ENCODE measurements at places on chromosomes 6 and 20.

DNA sequence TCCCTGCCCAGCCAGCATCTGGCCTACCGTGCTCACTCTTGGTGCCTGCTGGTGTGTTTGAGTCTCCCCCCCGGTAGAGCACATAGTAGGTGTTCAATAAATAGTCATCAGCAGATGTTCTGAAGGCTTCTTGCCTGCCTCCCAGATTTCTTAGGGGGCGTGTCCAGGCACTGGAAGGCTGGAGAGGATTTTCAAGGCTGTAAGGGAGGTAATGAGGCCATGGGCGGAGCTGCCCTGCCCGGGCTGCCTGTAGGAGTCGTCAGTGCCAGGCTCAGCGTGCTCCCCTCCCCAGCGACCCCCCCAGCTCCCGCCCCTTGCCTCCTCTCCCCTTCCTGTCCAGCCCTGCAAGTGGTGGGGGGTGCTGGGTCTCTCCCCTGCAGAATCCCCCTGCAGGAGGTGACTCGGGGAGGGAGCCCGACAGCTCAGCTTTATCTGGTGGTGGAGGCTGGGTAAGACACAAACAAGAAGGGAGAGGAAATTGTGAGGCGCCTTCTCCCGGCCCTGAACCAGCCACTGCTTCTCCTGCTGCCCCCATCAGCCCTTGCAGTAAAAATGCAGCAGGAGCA is 55.9 kb downstream of the BCAS4 start:
- no peak for DNase-seq

DNA sequence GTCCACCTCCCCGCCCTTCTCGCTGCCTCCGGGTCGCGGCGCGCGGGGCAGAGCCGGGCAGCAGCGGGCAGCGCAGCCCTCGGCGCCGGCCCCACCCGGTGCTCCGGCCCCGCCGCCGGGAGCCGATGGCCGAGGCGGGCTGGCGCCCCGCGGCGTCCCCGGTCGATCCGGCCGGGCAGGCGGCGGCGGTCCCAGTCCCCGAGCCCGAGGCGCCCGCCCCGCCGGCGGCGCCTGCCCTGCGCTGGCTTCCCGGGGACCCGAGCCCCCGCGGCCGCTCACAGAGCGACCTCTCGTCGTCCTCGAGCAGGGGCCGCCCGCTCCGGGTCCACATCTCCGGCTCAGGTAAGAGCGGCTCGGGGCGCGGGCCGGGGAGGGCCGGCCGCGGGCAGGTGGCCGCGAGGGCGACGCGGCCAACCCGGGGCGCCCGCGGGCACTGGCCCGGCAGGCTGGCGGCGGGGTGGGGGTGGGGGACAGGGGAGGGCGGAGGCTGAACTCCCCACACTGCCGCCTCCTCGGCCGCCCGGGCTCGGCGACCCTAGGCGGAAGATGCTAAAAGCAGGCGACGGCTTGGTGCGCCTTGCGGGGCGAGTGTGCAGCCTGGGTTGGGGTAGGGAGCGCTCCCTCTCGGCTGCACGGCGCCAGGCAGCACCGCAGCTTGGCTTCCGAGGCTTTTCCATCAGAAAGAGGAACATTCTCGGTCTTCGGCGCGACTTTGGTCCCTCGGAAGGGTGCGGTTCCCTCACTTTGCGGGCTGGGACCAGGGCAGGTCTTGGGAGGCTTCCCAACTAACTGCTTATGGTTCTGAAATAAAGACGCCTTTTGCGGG is 25.6 kb upstream of the FUCA2 start:
- peak; percentile 36 for DNase-seq

DNA sequence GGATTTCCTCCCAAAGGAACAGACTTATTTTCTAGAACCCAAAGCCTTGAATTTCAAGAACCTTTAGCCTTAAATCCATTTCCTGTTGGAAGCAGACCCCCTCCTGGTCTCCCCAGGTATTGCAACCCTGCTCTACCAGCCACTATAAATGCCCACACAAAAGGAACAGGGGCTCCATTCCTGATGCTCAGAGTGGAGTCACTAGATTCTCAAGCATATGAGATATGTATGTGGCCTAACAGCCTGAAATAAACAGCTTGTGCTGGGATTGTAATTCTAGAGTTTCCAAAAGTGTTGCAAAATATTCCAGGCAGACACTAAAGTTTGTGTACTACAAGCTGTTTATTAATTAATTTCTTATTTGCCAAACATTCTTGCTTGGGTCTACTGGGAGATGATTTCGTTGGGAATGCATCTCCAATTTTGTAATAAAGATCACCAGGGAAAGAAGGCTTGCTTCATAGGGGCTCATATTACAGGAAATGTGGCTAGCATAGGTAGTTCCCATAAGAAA is 44.8 kb downstream of the RIPOR3 start:
- DNase-seq: no peak

GRCh38 chr20:16451982-16452381 is 121.3 kb downstream of the KIF16B start:
- DNase-seq: no peak

- no peak for DNase-seq
Measured at GRCh38 chr6:110617057-110617456, 140.6 kb upstream of the SLC22A16 start.

All from stimulated activated CD8-positive, alpha-beta memory T cell treated with anti-CD3 and anti-CD28 coated beads, Interleukin-2, amount 100 ng/mL, for 48 hours (primary cell).